Neural crest cell (in vitro differentiated cells): ENCODE measurements at places on chromosomes 2 and 18.

DNA sequence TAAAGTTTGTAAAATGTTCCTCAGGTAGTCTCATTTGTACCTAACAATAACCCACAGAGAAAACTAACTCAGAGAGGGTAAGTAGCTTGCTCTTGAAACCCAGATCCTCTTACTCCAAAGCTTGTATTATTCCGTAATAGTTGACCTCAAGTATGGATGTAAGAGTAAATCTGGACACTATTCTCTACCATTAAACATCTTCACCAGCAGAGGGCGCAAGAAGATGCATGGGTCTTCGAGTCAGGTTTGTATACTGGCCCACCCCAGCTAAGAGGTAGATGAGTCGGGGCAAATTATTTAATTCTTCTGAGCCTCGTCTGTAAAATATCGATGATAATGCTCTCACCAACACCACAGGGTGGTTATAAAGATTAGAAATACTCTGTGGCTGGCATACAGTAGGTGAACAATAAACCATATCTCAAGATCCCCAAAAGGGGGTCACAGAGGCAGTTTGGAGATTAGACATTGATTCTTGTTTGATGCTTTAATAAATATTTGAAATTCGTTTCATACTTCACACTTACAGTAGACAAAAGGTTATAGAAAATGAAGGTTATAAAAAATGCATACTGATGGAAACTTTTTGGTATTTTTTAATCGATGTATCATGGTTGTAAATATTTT lies 3.5 kb upstream of the CABLES1 start:
- DNase-seq: peak; percentile 75

DNA sequence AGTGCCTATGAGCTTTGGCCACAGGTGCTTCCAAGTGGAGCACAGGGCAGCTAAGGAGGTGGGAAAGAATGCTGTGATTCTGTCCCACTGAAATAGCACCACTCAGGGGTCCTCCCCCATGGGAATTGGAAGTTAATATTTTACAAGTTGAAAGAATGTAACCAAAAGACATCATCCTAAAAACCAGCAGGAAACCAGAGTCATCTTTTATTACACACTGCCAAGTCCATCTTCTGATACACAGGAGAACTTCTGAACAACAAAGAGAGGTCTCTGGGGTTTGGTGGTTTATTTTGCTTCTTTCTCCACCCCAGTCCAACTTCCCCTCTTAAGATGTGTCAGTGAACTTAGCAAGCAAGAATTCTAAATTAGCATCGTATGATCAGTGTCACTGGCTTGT lies 47.7 kb downstream of the COLEC12 start:
- DNase-seq: no peak

DNA sequence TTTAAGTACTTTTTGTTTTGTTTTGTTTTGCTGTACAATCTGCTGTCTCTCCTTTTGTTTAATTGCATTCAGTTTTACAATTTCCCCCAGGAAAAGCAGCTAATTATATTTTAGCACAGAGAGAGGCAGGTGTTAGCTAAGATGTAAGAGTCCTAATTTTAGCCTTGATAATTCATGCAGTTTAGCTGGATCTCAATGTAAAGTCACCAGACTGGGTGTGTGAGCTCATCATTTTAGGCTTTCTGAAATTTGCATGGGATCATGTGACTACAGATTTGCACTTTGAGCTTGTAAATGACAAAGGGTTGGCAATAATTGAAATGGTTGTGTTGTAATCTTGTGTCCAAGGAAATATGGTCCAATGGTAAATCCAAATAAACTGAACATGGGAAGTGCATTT lies 68.5 kb downstream of the ETAA1 start:
- DNase-seq: no peak

DNA sequence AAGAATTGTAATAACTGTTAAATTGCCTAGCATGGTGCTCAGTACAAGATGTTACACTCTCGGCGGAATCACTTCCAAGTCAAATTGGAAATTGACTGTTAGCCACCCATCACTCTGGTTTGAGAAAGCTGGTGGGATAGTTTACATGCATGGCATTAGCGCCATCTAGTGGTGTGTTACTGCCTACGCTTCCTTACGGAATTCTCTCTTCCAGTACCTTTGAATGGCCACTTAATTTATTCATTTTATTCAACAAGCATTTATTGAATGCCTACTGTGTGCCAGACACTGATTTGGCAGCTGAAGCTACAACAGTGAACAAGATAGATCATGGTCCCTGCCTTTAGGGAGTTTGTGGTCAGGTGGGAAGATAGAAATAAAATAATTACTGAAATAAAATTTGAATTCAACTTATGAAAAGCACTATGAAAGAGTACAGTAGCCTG lies 171.2 kb downstream of the TMEM247 start:
- DNase-seq: peak; percentile 70

- DNase-seq: no peak
Observed at GRCh38 chr2:220224691-220225543, 597.5 kb downstream of the SLC4A3 start.
